Omental fat pad (tissue), 4 donors: ENCODE measurements at places on chromosomes 4 and X.

DNA sequence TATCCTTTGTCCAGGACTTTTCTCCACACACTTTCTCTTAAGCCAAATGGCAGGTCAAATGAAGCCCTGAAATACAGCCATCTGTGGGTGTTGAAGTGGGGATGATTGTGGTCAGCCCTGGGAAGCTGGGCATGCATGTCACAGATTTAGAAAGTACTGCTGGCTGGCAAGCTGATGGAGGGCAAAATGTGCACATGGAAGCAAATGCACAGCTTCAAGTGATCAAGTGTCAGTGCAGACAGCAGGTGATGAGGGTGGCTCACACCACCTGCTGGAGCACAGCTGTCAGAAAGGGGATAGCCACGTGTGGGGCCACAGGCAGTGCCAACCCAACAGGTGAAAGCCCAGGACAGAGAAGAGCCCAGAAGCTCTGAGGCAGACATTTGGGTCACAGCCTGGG is 40.3 kb upstream of the ATXN3L start:
- no peak for DNase-seq

DNA sequence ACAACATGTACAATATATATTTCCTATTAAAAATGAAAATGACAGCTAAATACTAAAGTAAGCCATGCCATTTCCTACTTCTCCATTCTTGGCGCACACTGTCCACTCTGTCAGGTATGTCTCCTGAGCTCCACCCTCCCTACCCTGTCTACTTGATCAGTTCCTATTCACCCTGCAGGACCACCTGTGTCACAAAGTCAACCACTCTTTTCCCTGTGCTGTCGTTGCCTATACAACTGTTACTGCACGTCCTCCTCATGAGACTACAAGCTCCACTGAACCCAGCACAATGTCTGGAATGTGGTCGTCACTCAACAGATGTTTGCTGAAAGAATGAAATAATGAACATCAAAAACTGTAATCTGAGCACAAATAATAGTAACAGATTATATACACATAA is 54.9 kb downstream of the SLC9A7 start:
- no peak for DNase-seq

DNA sequence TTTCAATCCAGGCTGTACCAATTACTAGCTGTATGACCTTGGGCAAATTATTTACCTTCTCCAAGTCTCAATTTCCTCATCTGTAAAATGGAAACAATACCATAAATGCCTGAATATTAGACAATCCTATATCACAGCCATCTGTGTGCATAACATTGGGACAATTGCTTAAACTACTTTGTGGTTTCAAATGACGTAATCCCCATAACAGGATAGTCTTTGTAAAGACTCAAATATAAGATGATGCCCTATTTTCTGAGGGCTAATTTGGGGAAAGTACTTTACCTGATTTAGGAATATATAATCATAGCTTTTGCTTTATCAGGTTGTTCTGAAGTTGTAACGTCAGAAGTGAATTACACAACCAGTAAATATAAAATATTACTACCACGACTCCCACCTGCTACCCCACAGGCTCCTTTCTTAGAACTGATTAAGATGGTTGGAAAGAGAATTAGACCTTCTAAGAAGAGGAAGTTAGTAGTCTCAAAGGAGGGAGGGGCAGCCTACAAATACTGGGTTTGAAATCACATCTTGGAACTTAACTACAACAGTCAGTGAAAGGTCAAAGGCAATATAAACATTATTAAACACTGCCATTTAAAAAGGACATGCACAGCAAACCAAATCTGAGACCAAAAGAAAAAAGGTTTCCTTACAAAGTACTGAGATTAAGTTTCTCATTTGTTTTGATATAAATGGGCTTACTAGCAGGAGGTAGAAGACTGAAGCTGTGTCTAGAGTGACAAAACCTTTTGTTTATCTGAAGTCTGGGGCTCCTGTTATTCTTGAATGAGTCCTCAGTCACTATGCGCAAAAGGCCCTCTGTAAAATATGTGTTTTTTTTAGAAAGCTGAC is 215.0 kb downstream of the SCFD2 start:
- no peak for DNase-seq

GRCh38 chr4:58761563-58761962 is 1651.4 kb upstream of the IGFBP7 start:
- no peak for DNase-seq

GRCh38 chr4:6594341-6594740 is 19.4 kb downstream of the MAN2B2 start:
- no peak for DNase-seq

DNA sequence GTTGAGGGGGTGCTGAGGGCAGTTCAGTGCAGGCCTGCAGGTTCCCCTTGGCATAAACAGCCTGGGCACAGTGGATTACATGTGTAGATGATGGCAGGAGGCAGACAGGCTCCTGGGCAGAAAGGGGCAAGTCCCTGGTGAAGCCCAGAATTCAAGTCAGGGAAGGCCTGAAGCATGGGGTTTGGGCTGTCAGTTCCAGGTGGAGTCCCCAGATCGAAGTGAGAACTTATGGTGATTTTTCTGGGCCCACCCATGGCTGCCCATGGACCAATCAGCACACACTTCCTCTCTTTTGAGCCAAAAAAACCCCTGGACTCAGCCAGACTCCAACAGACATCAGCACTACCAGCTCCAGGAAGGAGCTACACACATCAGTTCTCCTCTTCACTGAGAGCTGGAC is 529.1 kb downstream of the PPARGC1A start:
- DNase-seq: no peak

DNA sequence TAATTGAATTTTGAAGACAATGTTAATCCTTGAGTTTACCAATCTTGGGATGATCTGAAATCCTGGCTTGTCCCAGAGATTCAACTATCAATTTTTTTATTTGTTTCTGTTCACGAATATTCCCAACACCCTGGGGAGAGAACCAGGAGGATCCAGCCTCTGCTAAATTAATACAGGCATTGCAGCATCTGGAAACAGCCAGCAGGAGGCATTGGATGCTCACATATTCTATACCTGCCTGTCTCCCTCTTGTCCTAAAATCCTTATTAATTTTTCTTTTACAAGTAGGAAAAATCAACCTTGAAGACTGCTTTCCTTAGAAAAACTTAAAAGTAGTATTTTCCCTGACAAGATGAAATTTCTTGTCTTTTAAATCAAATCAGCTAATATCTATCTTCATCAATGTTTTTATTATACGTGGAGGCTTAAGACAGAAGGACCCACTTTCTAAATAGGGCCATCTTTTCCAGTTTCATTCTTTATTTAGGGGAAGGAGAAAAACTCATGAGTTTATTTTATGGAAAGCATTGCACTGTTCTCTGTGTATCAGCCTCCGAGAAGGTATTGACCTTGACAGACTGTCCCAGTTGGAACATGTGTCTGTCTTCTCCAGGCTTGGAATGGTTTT is 102.4 kb downstream of the CLNK start:
- no peak for DNase-seq

- DNase-seq: no peak
Measured at GRCh38 chrX:49117581-49117980, 6.0 kb downstream of the GPKOW start.

DNA sequence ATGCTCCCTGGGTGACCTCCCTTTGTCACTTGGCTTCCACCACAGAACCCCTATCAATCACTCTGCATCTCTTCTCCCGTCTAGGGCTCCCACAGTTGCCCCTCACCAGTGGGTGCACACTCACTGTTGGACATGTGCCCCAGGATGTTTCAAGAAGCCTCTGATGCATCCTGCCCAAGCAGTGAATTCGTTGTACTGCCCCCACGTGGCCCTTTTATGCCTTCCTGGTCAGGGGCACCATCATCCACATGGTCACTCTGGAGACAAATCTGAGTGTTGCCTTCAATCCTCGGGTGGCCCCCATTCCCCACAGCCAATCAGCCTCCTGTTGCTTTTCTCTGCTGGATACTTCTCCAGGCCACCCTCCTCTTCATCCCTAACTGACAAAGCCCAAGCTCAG is 12.2 kb downstream of the ITIH6 start:
- DNase-seq: no peak

GRCh38 chrX:114162068-114162735 is 421.7 kb upstream of the HTR2C start:
- DNase-seq: no peak

GRCh38 chr4:1579001-1579900 is 104.9 kb downstream of the FAM53A start:
- peak; percentile 42 for DNase-seq
